ENCODE measurements at places on chromosomes 4 and X.
A peak's percentile ranks its signal among the peaks of the same experiment; 100 is the strongest.

GRCh38 chr4:176188654-176189053, 6.7 kb downstream of the SPATA4 start:
- DNase-seq: no peak

- no peak for DNase-seq
Measured at GRCh38 chrX:25754399-25754798, 383.7 kb upstream of the MAGEB18 start.

- DNase-seq: no peak
Measured at GRCh38 chrX:136450050-136450830, 37.5 kb upstream of the BRS3 start.

GRCh38 chr4:37837446-37837845, 11.0 kb downstream of the PGM2 start:
- no peak for DNase-seq

GRCh38 chrX:1534301-1535168, 2.5 kb downstream of the P2RY8 start:
- DNase-seq: no peak

- no peak for DNase-seq
Measured at GRCh38 chr4:90127223-90127705, at the start of gene CCSER1. Gene CCSER1, plus strand, starts transcription at chr4:90127394.

DNA sequence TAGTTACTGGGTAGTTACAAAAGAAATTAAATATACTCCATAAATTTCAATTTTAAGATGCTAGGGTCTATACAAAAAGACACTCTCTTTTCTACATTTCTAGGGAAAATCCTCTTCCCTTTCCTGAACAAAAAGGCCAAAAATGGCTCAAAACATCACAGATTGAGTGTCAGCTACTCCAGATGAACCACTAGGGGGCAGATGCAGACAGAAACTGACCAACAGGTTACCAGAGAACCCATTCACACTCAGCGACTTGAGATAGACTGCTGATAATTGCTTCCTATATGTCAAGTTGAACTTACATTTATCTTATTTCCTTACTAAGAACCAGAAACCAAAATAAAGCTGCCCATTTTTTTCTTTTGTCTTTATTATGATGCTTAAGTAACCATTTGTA, 83.4 kb upstream of the MID1IP1 start:
- no peak for DNase-seq

GRCh38 chrX:24720036-24720435, 26.3 kb downstream of the POLA1 start:
- DNase-seq: no peak

DNA sequence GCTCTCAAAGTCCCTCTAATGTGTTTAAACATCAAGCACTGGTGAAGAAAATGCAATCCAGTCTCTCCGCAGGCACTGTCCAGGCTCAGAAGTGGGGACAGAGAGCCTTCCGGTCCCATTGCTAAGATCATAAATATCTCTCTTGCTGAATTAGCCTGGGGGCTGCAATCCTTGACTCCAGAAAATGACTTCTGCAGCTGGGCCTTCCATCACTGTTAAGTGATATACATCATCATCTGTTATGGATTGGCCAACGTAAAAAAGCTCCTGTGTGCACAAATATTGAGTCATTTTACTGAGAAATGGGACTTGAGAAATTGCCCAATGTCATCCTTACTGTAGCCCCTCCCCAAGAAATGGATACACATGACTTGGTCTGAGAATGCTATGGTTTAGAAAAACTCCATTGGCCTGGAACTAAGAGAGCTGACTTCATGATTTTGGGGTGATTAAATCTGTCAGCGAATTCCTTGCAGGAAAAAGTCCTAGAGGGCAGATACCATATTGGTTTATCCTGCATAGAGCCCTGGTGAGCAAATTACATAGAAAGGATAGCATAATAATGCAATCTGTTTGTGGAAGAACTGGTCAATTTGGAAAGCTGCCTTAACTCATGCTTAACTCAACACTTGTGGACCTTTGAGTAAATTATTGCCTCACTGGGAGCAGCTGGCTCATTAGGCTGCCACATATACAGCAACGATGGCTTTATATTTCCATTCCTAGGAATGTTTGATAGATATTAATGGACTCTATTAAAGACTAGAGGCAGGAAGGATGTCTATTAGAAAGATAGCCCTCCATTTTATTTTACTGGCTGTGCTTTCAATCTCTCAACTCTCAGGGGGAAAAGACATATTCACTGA, 346.1 kb downstream of the GBA3 start:
- DNase-seq: no peak

DNA sequence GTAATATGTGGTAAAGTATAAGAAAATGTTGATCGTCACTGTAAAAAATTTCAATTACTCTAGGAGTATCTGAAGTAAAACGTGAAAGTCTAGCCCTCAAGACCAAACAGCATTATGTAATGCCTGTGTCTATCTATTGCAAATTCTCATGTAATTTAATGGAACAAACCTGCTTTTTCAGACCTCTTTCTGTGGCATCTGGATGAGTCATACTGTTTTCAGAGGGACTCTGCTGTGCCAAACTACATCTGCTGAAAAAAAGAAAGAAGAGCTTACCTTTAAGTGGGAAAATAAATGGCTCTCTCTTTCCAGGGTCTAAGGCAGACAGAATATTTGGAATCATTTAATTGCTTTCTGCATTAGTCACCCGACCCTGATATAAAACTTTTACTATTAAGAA, 89.8 kb upstream of the ARMCX2 start:
- no peak for DNase-seq

DNA sequence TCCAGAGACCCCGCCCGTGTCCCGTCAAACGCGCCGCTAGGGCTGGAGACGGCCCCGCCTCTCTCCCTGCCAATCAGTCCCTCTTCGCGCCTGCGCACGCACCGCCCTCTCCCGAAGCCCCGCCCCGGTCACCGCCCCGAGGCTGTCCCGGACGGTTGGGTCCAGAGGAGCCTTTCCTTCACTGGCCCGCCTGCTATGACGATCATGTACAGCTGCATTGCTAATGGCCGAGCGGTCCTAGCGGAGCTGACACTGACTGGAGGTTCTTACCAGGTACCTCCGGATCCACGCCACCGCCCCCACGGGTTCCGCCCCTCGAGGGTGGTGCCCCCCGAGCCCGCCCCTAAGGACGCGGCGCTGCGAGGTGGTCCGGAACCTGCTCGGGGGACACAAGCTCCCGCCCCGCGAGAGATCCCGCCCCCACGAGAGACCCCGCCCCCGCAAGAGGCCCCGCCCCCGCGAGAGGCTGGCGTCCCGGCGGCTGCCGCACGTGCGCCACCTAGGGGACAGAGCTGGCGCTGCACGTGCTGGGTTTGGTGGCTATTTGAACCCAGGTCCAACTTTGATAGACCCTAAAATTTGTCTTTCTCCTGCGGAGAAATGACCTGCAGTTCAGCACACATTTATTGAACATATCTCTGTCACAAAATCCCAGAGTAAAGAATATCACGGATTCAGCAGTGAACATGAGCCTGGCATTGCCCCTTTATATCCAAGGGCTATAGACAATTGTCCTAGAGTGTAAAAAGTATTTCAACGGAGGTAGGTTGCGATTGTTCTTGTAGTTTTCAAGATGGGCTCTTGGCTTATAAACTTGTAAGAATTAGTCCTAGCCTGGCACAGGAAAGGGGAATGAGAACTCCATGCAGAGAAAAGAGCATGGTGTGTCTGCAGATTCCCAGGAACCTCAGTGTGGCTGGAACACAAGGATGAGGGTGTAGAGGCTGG, 88.7 kb downstream of the HNRNPD start:
- DNase-seq: peak; percentile 95

DNA sequence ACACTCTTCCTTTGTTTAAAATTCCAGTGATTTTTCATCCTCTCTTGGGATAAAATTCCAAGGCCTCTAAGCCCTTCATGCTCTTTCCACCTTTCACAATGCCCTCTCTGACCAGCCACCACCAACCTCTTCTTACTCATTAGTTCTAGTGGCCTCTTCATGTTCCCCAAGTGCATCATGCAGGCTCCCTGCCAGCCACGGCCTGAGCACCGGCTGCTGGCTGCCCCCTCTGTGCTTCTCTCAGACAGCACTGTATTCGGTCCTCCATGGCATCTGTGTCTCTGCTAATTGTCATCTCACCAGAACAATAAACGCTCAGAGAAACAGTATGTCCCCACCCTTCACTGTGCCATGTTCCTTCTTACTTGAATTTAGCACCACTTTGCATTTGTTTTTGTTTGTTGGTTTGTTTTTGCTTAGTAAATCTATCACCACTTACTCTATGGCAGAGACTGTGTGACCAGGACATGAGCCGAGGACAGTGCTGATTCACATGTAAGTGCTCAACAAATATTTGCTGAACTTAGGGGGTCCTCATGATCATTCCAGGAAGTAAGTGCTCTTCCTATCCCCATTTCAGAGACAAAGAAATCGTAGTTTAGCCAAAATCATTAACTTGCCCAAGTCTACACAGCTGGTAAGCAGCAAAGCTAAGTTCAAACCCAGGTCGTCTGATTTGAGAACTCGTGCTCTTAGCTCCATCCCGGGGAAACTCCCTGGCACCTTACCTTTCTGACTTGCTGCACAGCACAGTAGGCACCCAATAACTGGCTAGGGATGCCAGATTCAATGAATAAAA, 77.1 kb upstream of the UCP1 start:
- DNase-seq: no peak

DNA sequence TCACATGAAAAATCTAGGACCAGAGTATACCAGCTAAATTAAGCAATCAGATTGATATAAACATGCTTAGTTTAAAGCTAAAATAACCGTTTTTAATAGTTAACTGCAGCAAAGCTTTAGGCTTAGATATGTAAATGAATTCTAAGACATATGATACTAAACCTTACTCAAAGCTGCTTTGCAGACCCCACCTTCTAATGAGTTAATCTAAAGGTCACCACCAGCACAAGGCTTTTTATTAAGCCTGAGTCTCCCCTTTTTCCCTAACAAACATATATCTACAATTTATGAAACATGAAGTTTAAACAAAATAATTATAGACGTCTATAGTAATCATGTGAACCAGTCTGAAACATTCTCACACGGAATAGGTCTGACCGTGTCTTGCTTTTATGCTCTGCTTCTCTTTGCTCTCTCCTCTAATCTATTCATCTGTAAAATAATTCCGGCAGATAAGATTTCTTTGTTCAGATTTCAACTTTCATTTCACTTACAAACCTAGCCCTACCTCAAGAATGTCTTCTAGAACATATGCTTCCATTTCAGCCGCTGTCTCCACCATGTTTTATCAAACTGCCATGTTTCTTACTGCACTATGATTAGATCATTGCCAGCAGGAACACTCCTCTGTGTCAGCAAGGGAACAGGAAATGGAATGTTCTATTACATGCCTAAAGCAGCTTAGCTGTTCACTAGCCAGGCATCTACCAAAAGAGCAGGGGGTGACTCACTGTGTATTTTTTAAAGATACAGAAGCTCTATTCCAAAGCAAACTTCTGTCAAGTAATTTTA, 35.9 kb downstream of the ANKRD17 start:
- peak; percentile 32 for DNase-seq

- no peak for DNase-seq
Measured at GRCh38 chrX:53594354-53594753, 92.2 kb downstream of the HUWE1 start.

DNA sequence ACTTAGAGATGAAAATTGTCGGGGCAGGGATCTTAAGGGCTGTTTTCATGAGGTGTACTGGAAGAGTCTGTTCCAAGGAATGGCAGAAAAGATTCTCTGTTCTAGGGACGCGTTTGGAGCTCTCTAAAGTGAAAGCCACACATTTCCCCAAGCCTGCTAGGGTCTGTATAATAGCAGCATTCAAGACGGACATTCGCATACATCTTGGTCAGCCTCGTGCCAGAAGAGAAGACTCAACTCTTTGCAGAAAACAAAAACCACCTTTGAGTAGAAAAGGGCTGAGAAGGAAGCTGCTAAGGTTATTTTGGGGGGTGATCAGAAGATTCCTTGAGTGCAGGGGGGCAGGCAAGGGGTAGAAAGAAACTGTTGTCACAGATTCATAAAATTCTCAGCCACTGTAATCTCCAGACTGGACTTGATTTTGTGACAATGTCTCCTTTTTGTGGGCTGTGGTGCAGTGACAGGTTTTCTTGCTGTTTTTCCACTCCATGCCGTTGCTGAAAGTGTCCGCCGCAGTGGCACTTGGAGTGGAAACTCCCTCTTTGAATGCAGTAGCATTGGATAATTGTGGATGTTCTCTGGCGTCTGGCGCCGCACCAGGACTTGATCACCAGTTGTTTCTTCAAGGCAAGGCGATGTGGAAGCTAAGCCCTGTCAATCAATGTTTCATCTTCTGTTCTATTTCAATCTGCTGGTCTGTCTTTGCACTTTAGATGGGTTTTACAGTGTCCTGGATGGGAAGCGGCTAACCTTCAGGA, 2.9 kb downstream of the GYG2 start:
- no peak for DNase-seq
